ENCODE measurements at places on chromosomes 6 and 20.

DNA sequence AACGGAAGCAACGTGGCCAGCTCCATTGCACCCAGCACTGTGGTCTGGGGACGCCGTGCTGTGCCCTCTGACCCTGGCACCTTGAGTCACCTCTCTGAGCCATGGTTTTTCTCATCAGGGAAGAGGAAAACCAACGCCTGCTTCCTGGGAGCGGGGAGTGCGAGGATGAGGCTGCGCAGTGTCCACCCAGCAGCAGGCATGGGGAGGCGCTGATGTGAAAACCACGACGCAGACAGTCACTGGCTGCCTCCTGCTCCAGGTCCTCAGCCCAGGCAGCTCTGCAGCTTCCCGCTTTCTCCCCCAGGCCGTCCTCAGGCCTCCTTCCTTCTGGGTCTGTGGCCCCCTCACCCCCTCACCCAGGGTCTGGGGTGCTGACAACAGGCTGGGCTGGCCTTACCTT lies 14.0 kb downstream of the GATA5 start:
- DNase-seq: no peak

GRCh38 chr6:11604215-11604614 lies 66.7 kb downstream of the TMEM170B start:
- DNase-seq: no peak

- no peak for DNase-seq
Observed at GRCh38 chr20:38307371-38308046, 3.6 kb downstream of the BPI start.

DNA sequence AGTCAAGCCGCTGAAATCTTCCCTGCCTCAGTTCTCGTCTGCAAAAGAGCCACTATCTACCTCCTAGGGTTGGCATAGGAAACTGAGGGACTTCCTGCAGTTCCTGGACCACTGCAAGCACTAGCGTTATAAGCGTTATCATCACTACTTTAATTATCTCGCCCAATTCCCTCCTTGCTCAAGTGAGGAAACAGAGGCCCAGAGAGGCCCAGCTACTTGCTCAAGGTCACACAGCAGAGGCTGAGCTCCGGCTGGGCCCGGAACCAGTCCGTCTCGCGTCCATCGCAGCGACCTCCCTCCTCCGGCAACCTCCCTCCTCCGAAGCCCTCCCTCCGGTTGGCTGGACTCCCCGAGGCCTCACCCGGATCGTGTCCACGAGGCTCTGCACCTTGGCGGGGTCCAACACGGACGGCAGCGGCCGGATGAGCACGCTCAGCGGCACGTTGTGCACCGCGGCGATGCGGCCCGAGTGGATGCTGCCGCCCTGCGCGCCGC lies 338 bp downstream of the SRXN1 start:
- DNase-seq: no peak

GRCh38 chr20:53599910-53600632 lies 6.4 kb upstream of the ZNF217 start:
- DNase-seq: no peak

- DNase-seq: no peak
Observed at GRCh38 chr6:7907159-7907558, 3.4 kb downstream of the TXNDC5 start.

- DNase-seq: no peak
Observed at GRCh38 chr20:11013801-11014200, 340.0 kb upstream of the JAG1 start.

DNA sequence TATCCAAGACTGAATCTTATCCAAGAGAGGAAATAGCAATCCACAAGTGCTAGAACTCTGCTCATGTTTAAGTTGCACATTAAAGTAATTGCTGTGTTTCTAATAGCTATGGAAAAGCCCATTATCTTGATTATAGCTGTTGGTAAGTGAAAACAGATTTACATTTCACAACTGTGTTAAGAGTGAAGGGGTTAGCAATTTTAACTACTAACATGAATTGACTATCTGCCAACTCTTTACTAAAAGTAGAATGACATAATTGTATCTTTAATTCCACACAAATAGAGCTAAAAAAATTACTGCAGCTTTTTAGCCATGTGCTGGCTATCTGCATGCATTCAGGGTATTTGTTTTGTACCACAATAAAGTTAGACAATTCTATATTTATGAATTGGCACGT lies 277.9 kb upstream of the IRAK1BP1 start:
- DNase-seq: no peak

DNA sequence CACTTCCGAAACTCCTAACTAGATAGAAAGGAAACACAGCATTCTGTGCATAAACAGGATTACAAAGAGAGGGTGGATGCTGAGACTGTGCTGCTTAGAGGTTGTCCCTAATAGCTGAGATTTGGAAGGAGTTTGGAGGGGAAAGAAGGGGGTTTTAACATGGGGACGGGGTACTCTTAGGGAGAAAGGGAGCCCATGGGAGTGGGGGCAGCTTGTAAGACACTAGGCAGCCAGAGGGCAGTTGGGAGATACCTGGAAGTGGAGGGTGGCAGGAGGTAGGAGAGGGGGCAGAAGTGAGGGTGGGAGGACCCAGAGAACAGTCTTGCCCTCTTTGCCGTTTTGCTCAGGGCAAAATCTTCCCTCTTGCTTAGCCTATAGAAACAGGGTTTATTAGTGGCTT lies 16.4 kb downstream of the MANBAL start:
- DNase-seq: no peak

GRCh38 chr20:4607287-4607713 lies 114.4 kb upstream of the PRND start:
- DNase-seq: peak; percentile 10

DNA sequence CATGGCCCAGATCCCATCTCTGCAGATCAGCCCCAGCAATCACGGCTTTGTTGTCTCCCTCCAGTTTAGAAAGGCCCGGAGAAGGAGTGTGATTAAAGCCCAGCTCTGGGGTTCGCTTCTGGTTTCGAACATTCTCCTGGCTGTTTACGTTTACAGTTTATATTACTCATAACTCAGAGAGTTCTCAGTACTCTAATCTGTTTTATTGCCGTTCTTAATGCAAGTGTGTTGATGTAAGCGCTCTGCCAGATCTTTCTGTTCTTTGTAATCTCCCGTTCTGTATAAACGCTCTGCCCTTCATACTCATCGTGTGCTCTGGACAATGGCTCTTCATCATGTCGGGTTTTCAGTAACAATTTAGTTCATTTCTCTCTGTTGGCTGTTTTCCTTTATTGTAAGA lies 118.0 kb upstream of the PRND start:
- no peak for DNase-seq

DNA sequence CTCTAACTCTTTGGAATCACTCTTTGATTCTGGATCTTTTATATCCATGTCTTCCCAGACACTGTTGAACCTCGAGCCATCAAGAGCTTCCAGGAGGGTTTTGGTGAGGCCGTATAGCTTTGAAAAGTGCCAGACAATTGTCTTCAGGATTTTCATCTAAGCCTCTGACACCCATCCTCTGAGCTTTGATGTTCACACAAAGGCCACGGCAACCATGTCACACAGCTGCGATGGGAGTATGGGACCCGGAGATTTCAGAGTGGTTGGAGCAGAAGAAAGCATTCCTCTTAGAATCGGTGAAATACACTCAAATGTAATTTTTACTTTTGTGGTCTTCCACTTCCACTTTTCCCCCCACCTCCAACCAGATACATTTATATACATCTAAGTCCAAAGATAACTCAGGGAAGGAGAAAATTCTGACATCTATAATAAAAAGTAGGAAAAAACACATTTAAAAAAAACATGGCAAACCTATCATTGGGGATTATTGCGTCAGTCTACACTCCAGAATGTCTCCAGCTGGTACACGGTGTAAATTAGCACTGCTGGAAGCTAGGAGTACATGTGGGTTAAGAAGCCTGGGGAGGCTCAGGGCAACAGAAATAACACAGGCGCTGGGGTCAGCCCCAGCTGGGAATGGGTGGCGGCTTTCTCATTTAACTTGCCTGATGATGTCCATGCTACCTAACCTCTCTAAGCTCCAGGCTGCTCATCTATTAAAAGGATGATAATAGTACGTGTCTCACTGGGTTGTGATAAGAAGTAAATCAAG lies 92.7 kb downstream of the LY86 start:
- DNase-seq: no peak

DNA sequence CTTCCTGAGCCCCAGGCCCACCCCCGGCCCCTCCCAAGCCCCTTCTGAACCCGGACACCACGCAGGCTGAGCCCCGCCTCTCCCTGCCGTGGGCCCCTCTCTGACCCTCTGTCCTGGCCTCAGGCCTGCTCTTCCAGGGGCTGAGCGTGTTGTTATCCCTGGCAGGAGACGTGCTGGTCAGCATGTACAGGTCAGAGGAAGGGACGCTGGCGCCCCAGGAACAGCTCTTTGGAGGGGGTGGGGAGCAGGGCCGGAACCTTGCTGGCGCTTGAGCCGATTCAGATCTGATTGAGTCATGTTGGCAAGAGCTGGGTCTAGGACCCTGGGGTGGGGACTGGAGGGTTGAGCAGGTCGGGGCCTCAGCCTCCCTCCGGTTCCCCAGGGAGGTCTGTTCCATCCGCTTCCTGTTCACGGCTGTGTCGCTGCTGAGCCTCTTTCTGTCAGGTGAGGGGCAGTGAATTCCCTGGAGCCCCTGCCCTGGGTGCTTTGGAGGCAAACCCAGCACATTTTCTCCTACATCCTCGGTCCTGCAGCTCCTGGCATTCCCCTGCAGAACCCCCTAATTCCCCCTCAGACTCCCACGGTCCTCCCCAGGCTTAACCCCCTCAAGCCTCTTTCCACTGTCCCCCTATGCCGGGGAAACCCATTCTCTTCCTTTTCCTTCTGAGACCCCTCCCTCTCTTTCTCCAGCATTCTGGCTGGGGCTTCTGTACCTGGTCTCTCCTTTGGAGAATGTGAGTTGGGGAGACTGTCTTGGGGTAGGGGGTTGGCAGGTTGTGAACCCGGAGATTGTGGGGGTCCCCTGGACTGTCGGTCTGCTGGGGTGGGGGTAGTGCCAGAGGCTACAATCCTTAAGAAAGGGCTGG lies 2.0 kb downstream of the SPAG4 start:
- DNase-seq: peak; percentile 36

DNA sequence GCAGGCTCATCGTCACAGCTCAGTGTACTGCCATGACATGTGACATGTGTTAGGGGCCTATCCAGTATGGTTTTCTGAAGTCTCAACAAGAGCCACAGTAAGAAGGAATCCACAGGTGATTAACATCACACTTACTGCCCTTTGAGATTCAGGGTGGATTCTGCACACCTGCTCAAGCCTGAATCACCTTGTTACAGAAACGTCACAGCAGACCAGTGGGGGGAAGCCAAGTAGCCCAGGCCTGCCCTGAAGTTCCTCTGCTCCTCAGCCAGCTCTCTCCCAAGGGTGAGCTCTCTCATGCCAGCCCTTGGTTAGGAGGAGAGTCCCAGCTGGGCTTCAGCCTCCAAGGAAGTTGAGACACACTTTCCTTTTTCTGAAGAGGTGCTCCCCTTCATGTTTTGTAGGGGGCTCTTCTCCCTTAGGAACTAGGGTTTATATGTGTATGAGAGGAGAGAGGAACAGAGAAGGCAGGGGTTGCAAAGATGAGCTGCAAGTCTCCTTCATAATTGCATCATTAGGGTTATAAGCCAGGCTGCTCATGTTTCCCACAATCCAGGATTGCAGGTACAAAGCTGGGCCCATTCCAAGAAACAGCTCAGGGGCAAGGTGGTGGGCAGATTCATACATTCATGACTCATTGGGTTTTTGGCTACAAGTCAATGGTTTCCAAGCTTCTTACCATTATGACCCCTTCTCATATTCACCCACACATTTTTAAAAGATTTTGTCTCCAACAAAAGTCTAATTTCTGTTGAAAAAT lies 11.6 kb downstream of the GSS start:
- DNase-seq: no peak

DNA sequence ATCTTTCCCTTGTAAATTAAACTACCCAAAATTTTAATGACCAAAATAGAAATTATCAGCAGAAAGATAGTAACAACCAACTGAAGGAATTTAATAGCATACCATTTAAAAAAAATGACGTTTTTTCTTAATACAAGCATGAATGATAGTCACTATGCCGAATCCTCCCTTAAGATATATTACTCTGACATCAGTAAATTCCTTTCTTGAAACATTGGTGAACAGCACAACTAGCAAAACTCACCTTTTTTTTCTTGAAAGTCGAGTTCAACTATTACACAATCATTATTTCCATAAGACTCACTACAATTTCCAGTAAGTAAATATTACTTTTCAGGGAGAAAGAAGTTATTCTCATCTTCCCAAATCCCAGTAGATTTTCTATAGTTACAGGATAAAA lies 433.2 kb downstream of the GRIK2 start:
- no peak for DNase-seq

- no peak for DNase-seq
Observed at GRCh38 chr6:48610846-48611245, 499.8 kb upstream of the PTCHD4 start.

GRCh38 chr20:35710884-35711587 lies 11.8 kb downstream of the ROMO1 start:
- no peak for DNase-seq

DNA sequence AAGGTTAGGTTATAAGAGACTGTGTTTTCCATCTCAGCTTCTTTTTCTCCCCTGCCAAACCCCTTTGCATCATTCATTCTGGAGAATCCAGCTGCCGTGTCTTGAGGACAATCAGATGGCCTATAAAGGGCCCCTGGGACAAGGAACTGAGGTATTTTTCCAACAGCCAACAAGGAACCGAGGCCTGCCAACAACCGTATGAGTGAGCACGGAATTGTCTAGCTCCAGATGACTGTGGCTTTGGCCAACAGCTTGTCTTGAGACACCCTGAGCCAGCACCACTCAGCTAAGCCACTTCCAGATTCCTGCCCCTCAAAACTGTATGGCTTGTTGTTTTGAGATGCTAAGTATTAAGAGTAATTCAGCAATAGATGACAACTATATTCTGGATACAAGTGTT lies 433.7 kb upstream of the HSF2 start:
- DNase-seq: no peak

DNA sequence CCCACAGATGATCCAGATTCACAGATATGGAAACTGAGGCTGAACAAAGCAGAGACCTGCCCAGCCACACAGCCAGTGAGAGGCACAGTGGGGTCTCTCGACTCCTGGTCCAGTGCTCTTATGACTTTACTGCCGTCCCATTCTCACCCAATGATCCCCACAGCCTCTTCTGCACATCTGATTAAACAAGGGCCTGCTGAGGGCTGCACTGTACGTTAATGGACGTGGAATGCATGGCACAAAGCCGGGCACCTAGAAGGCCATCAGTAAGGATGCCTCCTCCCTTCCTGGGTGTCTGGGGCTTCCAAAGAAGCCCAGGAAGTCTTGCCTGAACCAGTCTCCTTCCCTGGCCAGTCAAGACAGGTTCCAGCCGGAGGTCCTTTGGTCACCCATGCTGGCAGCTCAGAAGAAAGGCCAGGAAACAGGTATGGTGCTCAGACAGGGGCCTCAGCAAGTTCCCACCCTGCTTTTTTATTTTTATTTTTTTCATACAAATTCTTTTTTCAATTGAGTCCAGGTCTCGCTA lies 3.8 kb downstream of the TFEB start:
- DNase-seq: no peak

DNA sequence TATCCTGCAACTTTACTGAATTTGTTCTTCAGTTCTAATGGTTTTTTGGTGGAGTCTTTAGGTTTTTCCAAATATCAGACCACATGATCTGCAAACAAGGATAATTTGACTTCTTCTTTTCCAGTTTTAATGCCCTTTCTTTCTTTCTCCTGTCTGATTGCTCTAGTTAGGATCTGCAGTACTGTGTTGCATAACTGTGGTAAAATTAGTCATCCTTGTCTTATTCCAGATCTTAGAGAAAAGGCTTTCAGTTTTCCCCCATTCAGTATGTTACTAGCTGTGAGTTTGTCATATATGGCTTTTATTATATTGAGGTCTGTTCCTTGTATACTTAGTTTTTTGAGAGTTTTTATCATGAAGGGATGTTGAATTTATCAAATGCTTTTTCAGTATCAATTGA lies 4.3 kb downstream of the MICA start:
- no peak for DNase-seq

Data from DMS79 (cell line).